ENCODE measurements at places on chromosomes 12 and 14. TPM values are rescaled to one million over a fixed set of nuclear protein-coding genes. Genes with fewer than 3 reads are reported as not detected.

GRCh38 chr12:55737581-55738122 lies 5.3 kb upstream of the GDF11 start:
- H3K4me1 ChIP-seq = peaks cover 23% of the 10 kb centered on the region
- no peaks in the 10 kb centered on the region for H3K27me3 ChIP-seq
- H3K36me3 ChIP-seq = no peaks in the 10 kb centered on the region
- peak overlapping the region; percentile 46 for H3K27ac ChIP-seq
- DNase-seq = no peak
- peak overlapping the region; percentile 51 for H3K4me3 ChIP-seq

GRCh38 chr14:70858641-70859040 lies 48.6 kb upstream of the PCNX1 start:
- H3K4me3 ChIP-seq = no peak overlapping the region
- no peaks in the 10 kb centered on the region for H3K36me3 ChIP-seq
- H3K27ac ChIP-seq = no peak overlapping the region
- H3K27me3 ChIP-seq = no peaks in the 10 kb centered on the region

- no peaks in the 10 kb centered on the region for H3K27me3 ChIP-seq
- H3K4me3 ChIP-seq = no peak overlapping the region
- no peaks in the 10 kb centered on the region for H3K36me3 ChIP-seq
- H3K4me1 ChIP-seq = peaks cover 7% of the 10 kb centered on the region
These were observed 107.7 kb upstream of the SLC38A2 start for GRCh38 chr12:46480316-46480715.

DNA sequence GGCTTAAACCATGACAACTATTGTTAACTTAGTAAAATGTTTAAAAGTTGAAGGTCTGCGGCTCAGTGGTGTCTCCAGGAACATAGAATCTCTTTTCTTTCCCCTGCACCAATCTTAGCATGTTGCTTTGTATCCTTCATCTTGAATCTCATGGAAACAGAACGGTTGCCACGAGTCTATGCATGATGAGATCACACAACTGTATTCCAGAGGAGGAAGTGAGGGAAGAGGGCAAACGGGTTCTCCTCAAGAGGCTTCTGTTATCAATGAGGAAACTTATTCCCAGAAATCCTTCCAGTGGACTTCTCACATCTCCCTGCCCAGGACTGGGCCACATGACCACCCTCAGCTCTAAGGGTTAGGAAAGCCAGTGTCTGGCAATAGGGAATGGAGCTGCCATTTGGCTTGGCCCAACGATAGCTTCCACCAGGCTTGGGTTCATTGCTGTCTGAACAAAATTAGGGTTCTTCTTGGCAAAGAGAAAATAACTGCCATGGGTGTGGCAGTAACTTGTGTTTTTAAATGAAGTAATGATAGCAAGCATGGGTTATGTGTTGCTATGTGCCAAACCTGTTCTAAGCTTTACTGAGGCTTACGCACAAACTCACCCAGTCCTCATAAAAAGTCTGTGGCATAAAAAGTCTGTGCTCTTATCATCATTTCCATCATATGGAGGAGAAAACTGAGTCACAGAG lies 17.4 kb downstream of the PLXNC1 start:
- H3K27me3 ChIP-seq = peaks cover 60% of the 10 kb centered on the region
- no peaks in the 10 kb centered on the region for H3K36me3 ChIP-seq

- peaks cover 4% of the 10 kb centered on the region for H3K36me3 ChIP-seq
- H3K27me3 ChIP-seq = no peaks in the 10 kb centered on the region
- DNase-seq = no peak
These were observed 1.2 kb downstream of the VSIG10 start for GRCh38 chr12:118102609-118103008.

DNA sequence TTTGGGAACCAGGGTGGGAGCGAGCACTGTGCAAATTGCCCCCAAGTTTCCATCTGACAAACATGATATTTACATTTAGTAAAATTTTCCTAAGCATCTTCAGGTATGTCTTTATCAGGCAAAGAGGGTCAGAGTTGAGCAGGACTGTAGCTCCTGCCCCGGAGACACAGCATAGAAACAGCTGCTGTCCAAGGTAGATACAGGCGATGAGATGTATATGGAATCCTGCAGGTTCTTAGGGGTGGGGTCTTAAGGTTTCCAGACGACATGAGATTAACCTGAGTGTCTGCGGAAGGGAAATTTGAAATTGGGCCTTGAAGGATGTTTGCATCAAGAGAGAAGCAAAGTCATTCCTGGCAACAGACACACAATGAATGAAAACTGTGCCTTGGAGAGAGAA lies 998.8 kb downstream of the AACS start:
- no peak overlapping the region for H3K4me3 ChIP-seq
- H3K36me3 ChIP-seq = no peaks in the 10 kb centered on the region

DNA sequence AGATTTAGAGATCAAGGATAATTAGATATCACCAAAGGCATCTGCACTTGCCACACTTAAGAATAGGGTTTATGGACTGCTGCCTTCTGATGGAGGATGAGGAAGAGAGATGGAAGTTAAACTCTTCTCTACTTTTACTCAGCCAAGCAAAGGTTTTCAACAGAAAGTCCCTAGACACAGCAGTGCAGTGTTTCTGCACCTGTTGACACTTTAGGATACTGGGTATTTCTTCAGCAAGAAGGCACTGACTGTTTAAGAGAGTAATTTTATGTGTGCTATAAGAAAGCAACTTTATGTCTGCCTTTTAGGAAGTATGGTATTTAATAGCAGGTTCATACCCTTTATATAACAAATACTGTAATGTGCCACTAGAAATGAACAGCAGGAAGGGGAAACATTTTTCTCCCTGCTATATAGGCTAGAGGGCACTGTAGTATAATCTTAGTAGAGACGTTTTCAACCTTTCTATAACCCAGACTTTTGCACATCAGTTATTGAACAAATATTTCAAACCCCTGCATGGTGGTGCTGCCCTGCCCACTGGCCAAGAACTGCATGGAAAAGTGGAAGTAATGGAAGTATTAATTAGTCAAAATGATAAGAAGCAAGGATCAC lies 225.0 kb upstream of the GRIP1 start:
- no peak overlapping the region for H3K27ac ChIP-seq
- no peaks in the 10 kb centered on the region for H3K27me3 ChIP-seq
- no peak for DNase-seq
- no peaks in the 10 kb centered on the region for H3K36me3 ChIP-seq

Gene EIF2S3B
- 5.3 TPM for total RNA-seq

Gene CLEC4E
- total RNA-seq = not detected

Gene CLBA1
- total RNA-seq = 2.1 TPM

Gene DDX54
- total RNA-seq = 112 TPM

Measured in H1 (cell line).